ENCODE measurements at places on chromosomes 5 and 9. TPM values are rescaled to one million over a fixed set of nuclear protein-coding genes. Genes with fewer than 3 reads are reported as not detected.

Gene AJM1
- 0.51 TPM for total RNA-seq

Gene SLC6A18
- not detected for total RNA-seq

Gene SLC27A6
- total RNA-seq: not detected

Gene SKP2
- 22.5 TPM for total RNA-seq

Gene CCL27
- total RNA-seq: not detected

Gene ZNF354B
- total RNA-seq: 3.2 TPM

Gene GGTA1
- total RNA-seq: 13.4 TPM

Gene ZBED3
- total RNA-seq: 1.6 TPM

Gene CCNI2
- under 0.01 TPM for total RNA-seq

Gene KCNMB1
- not detected for total RNA-seq

Gene SLIT3
- under 0.01 TPM for total RNA-seq

Gene FOXD4L4
- total RNA-seq: 0.13 TPM

Gene PCDHB8
- 0.38 TPM for total RNA-seq

Gene PDZD2
- total RNA-seq: 1.2 TPM

Gene FIBCD1
- under 0.01 TPM for total RNA-seq

Gene CHSY3
- 3.0 TPM for total RNA-seq

Gene FST
- total RNA-seq: 19.6 TPM

Gene PCDHB3
- 1.1 TPM for total RNA-seq

Gene PCDHGA7
- total RNA-seq: 0.64 TPM
